Activated CD4-positive, alpha-beta T cell treated with anti-CD3 and anti-CD28 coated beads, Interleukin-2, amount 10 ng/mL, durations not matched to agents 24 days and 14 days (primary cell): ENCODE measurements at places on chromosomes 5 and 9. TPM values are rescaled to one million over a fixed set of nuclear protein-coding genes. Genes with fewer than 3 reads are reported as not detected.

DNA sequence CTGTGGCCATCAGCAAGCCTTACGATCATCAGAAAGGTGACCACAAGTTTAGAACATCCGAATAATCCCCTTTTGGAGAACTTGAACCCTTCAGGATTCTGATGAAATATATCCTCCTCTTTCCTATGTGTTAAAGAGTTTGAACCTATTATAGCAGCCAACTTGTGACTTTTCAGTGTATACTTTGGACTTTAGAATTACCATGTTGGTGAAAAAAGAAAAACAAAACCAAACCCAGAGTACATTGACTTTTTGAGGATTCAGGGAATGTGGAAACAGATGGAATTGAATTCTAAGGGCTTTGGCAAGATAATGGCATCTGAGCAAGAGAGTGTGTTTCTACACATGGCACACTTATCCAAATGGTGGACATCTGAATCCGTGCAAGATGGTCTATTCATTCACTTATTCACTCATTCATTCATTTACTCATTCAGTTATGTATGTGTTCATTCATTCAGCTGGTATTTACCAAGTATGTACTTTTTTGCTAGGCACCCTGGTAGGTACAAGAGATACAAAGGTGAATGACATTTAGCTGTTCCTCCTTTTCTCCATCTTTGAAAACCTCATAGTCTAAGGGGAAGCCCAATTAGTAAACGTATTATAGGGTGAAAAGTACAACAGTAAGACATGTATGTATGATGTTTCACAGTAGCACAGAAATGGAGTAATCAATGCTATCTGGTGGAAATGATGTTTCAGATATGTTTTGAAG, 91.8 kb downstream of the PRDM6 start:
- no peak overlapping the region for H3K27ac ChIP-seq
- no peaks in the 10 kb centered on the region for H3K36me3 ChIP-seq
- no peak overlapping the region for H3K4me3 ChIP-seq
- DNase-seq: no peak
- peaks cover 7% of the 10 kb centered on the region for H3K27me3 ChIP-seq

GRCh38 chr5:36724467-36725332, 118.3 kb downstream of the SLC1A3 start:
- peaks cover 21% of the 10 kb centered on the region for H3K4me1 ChIP-seq
- H3K36me3 ChIP-seq: no peaks in the 10 kb centered on the region
- DNase-seq: peak; percentile 80
- H3K27ac ChIP-seq: peak overlapping the region; percentile 77
- peaks cover 2% of the 10 kb centered on the region for H3K27me3 ChIP-seq

- H3K36me3 ChIP-seq: no peaks in the 10 kb centered on the region
- H3K27ac ChIP-seq: no peak overlapping the region
- no peaks in the 10 kb centered on the region for H3K27me3 ChIP-seq
- no peak overlapping the region for H3K4me3 ChIP-seq
Measured at GRCh38 chr5:164637931-164638521, 1132.6 kb downstream of the MAT2B start.

GRCh38 chr9:115349542-115349941, 231.6 kb upstream of the TNC start:
- no peak overlapping the region for H3K27ac ChIP-seq
- no peaks in the 10 kb centered on the region for H3K27me3 ChIP-seq
- H3K4me1 ChIP-seq: no peaks in the 10 kb centered on the region
- H3K36me3 ChIP-seq: no peaks in the 10 kb centered on the region
- DNase-seq: no peak

DNA sequence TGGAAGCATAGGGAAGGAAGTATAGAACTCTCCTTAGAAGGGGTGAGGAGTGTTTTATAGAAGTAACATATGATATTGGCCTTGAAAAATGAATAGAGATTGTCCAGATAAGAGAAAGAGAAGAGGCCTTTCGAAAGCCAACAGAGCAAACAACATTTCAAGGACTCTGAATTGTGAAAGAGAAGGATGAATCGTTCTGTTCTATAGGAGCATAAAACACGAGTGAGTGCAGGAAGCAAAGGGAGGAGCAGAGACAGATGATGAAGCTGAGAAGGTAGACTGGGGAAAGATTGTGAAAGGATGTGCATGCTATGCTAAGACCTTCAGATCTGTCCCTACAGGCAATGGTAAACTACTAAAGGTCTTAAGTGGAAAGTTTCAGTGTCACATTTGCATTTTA, 271.0 kb downstream of the TMEM161B start:
- DNase-seq: no peak
- H3K27ac ChIP-seq: no peak overlapping the region
- no peaks in the 10 kb centered on the region for H3K27me3 ChIP-seq
- no peaks in the 10 kb centered on the region for H3K4me1 ChIP-seq
- H3K4me3 ChIP-seq: no peak overlapping the region

DNA sequence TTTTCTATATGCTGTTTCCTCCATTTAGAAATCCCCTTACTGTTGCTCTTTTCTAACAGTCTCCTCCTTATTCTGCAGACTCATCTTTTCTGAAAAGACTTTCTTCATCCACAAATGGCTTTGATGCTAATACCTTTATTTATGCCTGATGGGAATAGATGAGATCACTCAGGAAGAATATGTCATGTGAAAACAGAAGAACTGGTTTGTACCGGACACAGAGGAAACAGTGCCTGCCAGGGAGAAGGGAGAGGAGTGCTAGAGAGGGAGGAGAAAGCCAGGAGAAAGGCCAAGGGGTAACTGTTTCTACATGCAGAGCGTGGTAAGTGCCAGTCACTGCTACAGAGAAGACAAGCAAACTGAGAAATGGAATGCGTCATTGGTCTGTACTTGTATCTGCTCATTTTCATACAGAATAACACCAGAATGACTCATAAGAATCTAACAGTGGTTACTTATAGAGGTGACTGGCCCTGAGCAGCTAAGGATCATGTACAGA, 45.9 kb upstream of the PJA2 start:
- H3K27ac ChIP-seq: peak overlapping the region; percentile 34
- H3K4me1 ChIP-seq: peaks cover 4% of the 10 kb centered on the region
- H3K4me3 ChIP-seq: no peak overlapping the region

DNA sequence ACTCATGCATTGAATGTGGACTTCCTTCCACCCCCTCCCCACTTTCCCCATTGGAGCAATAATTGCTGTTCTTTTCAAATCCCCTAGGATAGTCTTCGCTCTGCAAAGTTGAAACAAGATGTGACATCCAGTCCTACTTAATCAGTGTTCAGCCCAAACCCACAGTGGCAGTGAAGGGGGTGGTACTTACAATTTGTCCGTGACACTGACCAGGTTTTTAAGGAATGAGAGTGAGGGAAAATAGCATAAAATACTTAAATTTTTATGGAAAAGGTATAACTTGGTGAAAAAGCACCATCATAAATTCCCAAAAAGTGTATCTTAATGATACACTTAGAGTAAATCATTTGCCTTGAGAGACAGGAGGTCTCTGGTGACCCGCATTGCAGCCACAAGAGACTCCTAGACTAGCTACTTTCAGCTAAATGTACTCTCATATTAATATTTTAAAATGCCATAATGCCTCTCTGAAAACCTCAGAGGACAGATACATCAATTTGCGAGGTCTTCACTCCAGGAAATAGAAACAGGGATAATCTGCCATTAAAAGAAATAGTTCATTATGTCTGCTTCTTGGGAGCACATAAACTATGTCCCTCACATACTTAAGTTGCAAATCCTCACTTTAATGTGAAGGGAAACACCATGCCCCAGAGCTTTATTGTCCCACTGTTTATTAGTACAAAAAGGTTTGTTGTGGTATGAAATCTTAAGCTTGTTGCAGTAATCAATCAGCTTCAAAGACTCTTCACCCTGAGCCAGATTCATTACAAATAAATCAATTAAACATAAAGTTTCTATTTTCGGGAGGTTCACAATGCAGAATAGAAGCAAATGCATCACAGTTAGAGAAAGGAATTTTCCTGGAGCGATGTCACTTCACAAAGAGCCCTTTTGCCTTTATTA, 343.6 kb upstream of the ISL1 start:
- no peak overlapping the region for H3K4me3 ChIP-seq
- no peaks in the 10 kb centered on the region for H3K4me1 ChIP-seq
- H3K27ac ChIP-seq: no peak overlapping the region
- H3K27me3 ChIP-seq: no peaks in the 10 kb centered on the region

GRCh38 chr5:10330511-10331230, 22.8 kb upstream of the MARCHF6 start:
- peaks cover 4% of the 10 kb centered on the region for H3K4me1 ChIP-seq
- H3K36me3 ChIP-seq: no peaks in the 10 kb centered on the region
- H3K27ac ChIP-seq: no peak overlapping the region
- no peak overlapping the region for H3K4me3 ChIP-seq
- peaks cover 59% of the 10 kb centered on the region for H3K27me3 ChIP-seq
- DNase-seq: no peak

Gene PHAX
- total RNA-seq: 50.2 and 51.7 TPM in 2 replicates

Gene PLAC8L1
- total RNA-seq: 0.57 and 1.2 TPM in 2 replicates

Gene ANKRD18B
- total RNA-seq: 0.65 and 1.1 TPM in 2 replicates
